ENCODE measurements at places on chromosomes 2 and 18. TPM values are rescaled to one million over a fixed set of nuclear protein-coding genes. Genes with fewer than 3 reads are reported as not detected.

- no peak for DNase-seq
Observed at GRCh38 chr18:48514786-48515185, 24.0 kb upstream of the CTIF start.

The SLC66A3 gene
- polyA plus RNA-seq = 45.8 TPM

GRCh38 chr2:11499081-11499743, 33.3 kb upstream of the E2F6 start:
- no peak for DNase-seq

The HTRA2 gene
- 54.1 TPM for polyA plus RNA-seq

- DNase-seq = no peak
Observed at GRCh38 chr2:10772868-10773215, 39.7 kb downstream of the PDIA6 start.

- no peak for DNase-seq
Observed at GRCh38 chr2:133541376-133541775, 26.9 kb downstream of the NCKAP5 start.

DNA sequence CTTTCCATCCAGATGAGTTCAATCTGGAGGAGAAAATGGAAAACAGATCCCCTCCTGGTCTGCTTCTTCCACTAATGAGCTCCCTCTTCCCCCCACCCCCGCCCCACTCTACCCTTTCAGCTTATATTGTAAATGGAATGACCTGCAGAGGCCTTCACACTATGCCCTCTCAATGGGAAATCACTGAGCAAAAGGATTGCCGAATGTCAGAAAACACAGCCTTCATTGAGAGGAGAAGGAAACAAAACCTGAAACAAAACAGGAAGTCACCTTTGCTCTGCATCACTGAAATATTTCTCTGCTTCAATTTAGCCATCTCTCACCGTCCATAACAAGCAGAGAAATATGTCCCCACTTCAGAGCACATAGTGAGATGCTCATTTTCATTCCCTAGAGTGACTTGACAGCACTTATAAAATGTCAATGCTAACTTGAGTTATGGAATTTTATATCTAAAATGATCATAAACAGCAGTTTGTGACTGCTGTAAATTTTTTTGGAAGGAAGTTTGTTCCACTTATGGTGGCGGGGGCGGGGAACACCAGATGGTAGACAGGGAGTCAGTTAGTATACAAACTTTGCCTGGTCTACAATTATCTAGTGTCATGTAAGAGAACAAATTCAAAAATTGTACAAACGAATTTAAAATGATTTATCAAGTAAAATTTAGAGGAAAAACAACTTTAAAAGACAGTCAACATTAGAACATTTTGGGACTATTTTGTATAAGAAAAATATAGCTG, 1.8 kb upstream of the FRZB start:
- no peak for DNase-seq

- DNase-seq = no peak
Observed at GRCh38 chr2:10490806-10491291, 42.7 kb upstream of the ODC1 start.

DNA sequence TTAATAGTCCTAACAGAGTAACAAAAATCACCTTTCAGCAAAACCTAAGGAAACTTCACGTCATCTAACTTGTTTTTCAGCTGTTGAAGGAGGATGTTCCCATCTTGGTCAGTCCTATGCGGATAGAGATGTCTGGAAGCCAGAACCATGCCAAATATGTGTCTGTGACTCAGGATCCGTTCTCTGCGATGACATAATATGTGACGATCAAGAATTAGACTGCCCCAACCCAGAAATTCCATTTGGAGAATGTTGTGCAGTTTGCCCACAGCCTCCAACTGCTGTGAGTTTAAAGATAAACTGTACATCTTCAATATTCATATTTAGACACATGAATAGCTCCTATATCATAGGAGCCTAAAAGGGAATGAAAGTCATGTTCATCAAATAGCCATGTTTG, 10.5 kb downstream of the COL3A1 start:
- DNase-seq = no peak

DNA sequence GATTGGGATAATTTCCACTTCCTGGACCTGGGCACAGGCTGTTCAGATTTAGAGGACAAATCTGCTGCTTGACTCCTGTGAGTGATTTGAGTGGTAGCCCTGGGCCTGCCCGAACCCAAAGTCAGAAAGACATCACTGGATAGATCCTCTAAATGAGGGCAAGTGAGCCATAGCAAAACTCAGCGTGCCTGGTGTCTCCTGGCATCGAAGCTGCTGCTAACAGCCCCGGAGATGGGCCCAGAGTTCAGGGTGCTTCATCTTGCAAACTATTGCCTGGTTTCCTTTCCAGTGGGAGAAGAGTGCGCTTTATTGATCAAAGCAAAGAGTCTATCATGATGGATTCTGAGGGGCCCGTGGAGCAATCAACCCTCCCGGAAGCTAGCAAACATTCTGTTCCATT, 153.1 kb upstream of the KLHL29 start:
- DNase-seq = no peak

DNA sequence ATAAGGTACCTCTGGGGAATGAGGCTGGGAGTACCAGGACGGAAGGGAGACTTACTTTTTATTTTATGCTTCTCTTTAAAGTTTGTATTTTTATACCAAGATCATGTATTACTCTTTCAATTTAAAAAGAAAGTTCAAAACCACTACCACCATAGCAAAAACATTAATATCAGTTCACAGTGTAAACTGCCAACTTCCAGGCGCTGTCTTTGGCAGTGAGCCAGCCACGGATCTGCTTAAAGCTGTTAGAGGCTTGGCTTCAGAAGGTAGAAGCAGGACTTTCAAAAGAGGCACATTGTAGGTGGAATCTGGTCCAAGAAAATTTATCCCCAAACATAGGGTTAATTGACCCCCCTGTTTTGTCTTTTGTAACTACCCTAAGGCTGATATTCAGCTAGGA, 74.8 kb downstream of the B3GNT2 start:
- peak; percentile 61 for DNase-seq

DNA sequence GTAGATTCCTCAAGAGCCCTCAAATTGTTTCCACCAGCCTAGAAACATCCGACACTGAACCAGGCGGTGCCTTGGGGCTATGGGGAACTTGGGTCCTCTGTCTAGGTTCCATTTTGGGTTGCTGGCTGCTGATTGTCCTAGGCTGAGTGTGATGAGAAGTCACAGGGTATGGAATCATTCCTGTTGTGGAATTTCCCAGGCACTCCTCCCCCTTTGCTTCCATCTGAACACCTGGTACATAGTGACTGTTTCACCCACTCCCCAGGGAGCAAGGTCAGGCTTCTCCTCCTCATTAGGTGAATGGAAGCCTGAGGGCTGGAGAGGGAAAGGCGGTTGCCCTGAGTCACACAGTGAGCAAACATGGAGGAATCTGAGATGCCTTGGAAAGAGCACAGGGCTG, 4.5 kb downstream of the KIF3C start:
- DNase-seq = no peak

GRCh38 chr2:30441023-30441422, 6.0 kb upstream of the LCLAT1 start:
- DNase-seq = no peak

GRCh38 chr18:58143386-58143785, 99.4 kb downstream of the NEDD4L start:
- DNase-seq = no peak

DNA sequence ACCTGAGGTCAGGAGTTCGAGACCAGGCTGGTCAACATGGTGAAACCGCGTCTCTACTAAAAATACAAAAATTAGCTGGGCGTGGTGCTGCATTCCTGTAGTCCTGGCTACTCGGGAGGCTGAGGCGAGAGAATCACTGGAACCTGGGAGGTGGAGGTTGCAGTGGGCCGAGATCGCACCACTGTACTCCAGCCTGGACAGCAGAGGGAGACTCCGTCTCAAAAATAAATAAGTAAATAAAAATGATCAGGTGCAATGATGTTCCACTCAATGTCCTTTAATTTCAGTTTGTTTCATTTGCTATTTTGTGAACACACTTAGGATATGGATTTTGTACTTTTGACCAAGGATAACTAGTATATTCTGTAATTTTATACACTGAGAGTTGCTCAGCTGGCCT, 9.3 kb downstream of the HADHA start:
- no peak for DNase-seq

- no peak for DNase-seq
Observed at GRCh38 chr2:44731505-44731904, 210.0 kb upstream of the SIX3 start.

DNA sequence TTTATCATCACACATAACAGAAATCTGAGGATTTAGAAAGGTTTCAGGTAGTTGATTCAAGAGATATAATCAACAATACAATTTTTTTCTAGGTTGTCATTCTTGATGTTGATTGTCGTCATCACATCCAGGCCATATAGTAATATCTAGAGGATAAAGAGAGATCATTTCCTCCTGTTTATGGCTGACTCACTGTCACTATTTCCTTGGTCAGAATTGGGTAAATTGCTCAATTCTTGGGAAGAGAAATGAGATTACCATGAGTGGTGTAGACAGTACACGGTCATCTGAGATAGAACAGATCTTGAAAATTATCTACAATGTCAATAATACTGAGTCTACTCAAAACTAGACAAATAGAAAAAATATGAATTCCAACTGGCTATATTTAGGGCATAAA, 78.8 kb downstream of the ZNF804A start:
- peak; percentile 21 for DNase-seq

GRCh38 chr2:11203480-11203879, 48.2 kb downstream of the SLC66A3 start:
- peak; percentile 71 for DNase-seq

DNA sequence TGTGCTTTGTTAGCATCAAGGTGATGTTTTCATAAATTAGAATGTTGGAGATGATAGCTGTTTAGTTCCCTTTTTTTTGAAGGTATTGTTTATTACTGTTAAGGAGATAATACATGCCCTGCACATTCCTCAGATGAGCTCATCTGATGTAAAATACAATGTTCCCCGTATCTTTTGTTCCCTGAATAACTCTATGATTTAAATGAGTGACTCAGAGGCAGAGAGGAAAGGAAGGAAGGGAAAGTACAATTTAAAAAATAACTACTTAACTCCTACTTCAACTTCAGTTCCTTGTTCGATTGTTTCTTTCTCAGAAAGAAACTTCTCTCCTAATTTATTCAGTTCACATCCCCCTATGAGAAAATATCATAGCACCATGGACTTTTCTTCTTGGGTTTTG, 208.7 kb downstream of the KCNE4 start:
- peak; percentile 70 for DNase-seq

DNA sequence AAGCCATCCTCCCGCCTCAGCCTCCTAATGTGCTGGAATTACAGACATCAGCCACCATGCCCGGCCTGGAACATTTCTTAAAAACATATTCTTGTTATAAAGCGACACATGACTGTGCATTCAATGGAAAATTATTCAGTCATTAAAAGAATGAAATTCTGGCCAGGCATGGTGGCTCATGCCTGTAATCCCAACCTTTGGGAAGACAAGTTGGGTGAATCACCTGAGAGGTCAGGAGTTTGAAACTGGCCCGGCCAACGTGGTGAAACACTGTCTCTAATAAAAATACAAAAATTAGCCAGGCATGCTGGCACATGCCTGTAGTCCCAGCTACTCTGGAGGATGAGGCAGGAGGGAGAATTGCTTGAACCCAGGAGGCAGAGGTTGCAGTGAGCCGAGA, 21.6 kb upstream of the RPRD1A start:
- DNase-seq = no peak

The PLEKHA3 gene
- polyA plus RNA-seq = 4.1 TPM

The NOSTRIN gene
- polyA plus RNA-seq = not detected

The TBC1D8 gene
- 26.0 TPM for polyA plus RNA-seq

The SPATA3 gene
- not detected for polyA plus RNA-seq

DNA sequence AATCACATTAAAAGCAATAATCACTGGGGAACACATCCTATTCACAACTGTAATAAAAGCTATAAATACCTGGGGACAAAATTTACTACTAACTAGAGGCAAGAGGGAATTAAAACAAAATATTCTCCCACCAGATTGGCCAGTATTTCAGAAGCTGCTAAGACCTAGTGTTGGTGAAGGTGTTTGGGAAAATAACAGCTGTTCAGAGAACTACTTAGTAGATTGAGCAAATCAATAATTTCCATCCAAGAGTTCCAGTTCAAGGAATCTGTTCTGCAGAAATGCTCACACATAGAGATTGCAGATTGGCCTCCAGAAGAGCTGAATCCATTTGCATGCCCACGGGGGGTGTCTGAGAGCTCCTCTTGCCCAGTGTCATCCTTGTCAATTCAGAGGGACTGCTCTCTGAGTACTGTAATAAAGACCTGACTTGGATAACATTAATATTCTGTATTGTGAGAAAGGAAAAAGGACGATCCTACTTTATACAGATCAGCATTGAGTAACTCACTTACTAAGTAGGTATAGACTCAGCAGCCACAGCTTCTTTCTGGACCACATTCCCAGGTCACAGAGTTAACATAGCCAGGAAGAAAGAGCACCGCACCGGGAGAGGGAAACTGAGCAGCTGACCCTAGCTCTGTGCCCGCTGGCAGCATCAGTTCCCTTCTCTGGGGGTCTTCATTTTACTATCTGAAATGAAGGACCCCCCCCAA, 5.6 kb downstream of the TUBB6 start:
- no peak for DNase-seq

DNA sequence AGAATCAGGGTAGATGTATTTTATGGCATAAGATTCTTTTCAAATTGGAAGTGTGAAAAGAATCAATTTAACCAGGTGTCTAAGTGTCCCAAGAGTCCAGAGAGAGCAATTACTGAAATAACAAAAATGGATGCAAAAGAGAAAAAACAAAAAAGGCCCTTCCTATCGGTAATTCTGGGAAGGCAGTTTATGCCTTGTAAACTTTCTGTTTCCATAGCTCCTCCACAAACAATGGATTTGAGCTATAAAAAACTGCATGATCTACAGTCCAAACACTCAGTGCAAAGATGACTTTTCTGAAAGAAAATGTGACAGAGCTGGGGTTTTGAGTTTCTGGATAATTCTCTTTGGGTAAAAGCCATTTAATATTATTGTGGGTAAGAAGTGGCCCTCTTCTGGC, 366.1 kb downstream of the EN1 start:
- DNase-seq = no peak

The NT5DC4 gene
- polyA plus RNA-seq = not detected

- DNase-seq = peak; percentile 98
Observed at GRCh38 chr2:215528555-215528954, 92.7 kb upstream of the FN1 start.

- DNase-seq = no peak
Observed at GRCh38 chr18:36499938-36500337, 202.4 kb downstream of the FHOD3 start.

DNA sequence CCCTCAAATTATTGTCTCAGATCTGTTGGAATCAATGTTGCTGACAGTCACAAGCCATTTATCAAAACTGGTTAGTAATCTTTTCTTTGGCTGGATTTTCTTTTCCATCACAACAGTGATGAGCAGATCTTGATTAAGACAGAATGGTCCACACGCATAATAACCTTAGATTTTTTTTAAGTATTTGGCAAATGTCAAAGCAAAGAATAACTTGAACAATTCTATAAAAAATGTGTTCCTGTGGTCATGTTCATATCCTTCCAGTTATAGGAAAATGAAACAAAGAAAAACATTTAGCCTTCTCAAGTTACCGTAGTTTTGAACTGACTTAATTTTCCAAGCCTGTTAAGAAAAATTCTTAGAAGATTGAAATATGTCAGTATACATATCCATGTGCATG, 659.9 kb upstream of the ID2 start:
- DNase-seq = no peak
